ENCODE measurements at places on chromosomes 6 and 20.
A peak's percentile ranks its signal among the peaks of the same experiment; 100 is the strongest.

- DNase-seq = no peak
These were observed 138.5 kb upstream of the AKAP12 start for GRCh38 chr6:151101161-151101815.

DNA sequence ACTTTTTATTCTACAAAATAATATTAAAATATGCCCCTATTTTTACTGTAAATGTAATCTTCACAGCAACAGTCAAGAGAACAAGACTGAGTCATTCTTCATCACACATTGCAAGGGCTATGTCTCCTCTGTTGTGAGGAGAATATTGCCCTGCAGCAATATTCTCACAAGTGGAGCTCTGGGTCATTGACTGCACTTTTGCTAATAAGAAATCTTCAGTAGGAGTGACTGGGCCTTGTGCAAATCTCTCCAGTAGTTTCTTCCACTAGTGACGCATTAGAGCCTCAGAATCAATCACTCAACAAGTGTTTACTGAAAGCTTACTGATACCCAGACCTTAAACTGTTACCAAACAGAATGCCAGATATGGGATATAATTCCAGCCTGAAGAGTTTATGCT, 49.1 kb downstream of the LAMA2 start:
- no peak for DNase-seq

- no peak for DNase-seq
These were observed at the start of gene TAAR8 for GRCh38 chr6:132552372-132552771. TAAR8 (plus strand) TSS chr6:132552672; CDS start chr6:132552693, 21 bp downstream.

DNA sequence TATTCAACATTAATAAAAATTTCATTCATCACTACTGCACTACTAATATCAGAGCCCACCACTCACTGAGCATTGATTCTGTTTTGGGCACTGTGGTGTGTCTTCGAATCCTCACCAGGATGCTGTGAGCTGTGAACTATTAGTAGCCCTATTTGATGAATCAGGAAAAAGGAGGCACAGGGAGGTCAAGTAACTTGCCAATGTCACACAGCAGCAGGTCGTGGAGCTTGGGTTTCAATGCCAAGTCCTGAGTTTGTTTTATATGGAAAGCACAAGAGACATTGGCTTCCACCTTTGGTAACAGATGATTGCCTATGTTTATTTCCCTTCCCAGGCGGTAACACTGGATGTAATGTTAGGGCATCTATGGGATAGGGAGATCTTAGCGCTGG, 15.0 kb downstream of the NQO2 start:
- no peak for DNase-seq

DNA sequence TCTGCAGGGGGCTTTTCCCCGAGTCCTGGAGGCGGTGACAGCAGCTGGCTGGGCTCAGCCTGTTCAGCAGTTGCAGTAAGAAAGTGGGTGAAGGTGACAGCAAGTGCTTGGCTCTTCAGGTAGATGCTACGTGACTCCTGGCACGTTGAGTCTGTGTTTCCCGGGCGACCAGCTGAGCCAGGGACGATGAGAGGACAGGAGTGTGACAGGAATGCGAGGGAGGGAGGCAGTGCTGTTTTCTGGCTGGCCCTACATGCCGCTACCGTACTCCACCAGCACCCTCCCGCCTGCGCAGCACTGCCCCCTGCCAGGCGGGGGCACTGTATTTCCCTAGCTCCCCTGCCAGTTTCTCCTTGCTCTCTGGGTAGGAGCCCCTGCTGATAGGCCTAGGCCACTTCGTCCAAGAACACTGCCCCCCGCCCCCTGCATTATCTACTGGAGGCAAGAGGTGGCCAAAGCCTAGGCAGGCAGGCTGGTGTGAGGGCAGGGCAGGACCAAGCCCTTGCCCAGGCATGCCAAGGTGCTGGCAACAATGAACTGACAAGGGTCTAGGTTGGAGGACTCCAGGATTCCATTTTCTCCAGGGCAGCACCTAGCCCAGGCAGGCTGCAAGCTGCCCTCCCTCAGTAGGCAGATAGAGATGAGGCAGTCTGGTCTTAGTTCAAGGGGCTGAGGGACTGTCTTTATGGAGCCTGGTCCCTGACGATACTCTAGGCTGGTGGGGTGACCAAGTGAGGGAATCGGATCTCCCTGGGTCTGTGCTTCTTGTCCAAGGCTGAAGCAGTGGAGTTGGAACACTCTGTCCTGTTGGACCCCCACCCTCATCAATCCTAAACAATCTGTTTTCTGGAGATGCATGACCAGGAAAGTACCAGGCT, 19.2 kb downstream of the MRPS18A start:
- peak; percentile 79 for DNase-seq

DNA sequence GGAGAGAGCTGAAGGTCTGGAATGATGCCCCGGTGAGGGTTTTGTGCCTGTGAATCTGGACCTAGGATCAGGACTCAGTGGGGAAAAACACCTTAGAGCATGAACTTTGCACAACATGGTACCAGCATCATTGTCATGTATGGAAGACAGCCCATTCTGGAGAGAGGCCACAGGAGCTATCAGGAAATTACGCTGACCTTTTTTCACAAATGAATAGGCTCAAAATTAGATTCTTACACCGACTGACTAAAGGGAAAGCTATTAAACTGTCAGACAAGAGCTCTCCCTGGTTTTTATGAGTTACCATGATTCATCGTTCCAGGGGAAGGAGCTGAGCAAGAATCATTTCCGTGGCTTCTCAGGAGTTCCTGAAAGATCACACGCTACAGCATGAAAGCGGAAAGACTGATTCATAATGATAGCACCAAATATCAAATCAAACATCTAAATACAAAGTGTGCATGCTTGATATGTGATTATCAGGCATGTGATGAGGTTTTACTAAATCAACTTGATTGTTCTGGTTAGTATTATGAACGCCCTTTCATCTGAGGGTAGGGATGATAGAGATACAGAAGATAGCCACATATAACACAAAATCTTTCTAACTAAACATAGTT, 224.9 kb upstream of the SMLR1 start:
- DNase-seq = no peak

GRCh38 chr6:5285526-5285925, 24.2 kb downstream of the FARS2 start:
- no peak for DNase-seq

DNA sequence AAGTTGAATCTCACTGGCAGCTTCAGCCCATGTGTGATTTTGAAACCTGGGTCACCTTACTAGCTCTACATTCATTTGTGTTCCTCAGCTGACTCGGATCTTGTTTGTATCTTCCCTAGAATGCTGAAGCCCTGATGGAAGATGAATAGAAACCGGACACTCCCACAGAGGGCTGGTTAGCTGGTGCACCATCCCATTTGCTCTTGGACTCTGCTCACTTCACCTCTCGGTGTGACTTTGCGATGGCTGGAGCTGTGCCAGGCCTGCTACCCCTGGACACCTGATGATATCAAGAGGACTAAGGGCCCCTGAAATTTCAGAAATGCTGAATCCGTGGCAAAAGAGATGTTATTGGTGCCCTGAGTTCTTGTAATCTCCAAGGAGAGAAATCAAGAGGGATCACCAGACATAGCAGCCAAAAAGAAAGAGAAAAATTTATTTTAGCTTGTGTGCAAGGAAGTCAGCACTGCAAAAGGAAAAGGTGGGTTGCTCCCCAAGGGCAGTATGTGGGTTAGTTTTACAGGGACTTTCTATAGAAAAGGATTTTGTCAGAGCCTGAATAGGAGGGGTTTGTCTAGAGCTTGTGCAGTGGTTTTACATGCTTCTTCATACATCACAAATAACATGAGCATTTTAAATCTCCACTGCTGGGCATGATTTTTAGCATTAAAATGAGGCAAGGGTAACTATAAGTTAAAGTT, 426.3 kb upstream of the NOX3 start:
- DNase-seq = no peak

- no peak for DNase-seq
These were observed 209.5 kb upstream of the SMLR1 start for GRCh38 chr6:130617658-130618057.

- no peak for DNase-seq
These were observed 20.2 kb downstream of the RNF8 start for GRCh38 chr6:37373822-37374471.

- DNase-seq = no peak
These were observed 82.1 kb downstream of the KCNB1 start for GRCh38 chr20:49400410-49400809.

DNA sequence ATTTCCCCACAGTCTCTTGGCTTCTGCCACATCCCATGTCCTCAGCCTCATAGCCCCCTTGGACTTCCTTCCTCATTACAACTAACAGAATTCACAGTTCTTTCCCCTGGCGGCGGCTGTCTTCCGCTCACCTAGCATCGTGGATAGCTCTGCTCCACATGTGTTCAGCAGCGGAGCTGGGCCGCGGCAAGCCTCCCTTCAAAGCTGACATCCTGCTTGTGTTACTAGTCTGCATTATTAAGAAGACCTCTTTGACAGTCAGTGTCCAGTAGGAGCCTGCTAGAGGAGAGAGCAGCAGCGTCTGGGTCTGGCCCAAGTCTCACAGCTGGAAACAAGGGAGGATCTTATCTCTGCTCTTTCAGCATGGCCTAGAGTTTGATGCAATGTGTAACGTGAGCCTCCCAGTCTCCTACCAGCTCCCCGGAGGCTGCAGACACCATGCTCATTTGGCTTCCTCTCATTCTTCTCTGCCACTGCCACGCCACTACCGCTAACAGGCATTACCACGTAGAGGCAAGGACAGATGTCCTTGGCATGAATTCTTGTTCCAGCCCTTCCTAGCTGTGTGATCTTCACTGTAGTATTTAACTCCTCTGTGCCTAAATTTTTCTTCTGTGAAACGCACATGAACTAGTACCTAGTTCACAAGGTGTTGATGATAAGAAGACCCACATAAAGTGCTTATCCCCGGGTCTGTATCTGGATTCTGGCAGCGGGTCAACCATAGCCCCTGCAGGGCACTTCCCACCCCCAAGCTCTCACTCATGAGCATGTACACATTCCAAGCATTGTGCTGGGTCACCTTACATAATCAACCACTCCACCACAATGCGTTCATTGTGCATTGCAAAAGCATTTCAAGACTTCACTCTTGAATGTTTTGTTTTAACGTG, 107.1 kb upstream of the BACH2 start:
- DNase-seq = no peak

- no peak for DNase-seq
These were observed 78.0 kb downstream of the PDE10A start for GRCh38 chr6:165585060-165585459.

- no peak for DNase-seq
These were observed 57.2 kb upstream of the MRPS10 start for GRCh38 chr6:42274898-42275297.

GRCh38 chr6:157169656-157170055, 153.7 kb downstream of the TMEM242 start:
- no peak for DNase-seq

DNA sequence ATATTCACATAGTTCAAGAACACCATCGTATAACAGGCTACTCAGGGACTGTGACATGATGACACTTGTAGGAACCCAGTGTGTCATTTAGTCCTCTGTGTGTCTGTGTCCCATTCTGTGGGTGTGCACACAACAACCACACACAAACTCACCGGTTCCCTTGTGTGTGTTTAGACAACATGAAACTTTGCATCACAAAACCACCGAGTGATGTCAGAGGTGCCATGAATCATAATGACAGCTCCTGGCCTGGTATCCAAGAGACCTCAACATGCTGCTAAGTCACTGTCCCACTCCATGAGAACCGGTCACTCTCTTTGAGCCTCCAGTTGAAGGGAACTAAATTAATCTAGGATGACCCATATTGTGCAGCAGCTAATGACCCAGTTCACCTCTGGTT, 421.3 kb downstream of the PREX1 start:
- no peak for DNase-seq

- DNase-seq = no peak
These were observed at the start of gene FOXA2 for GRCh38 chr20:22584522-22584921. FOXA2 (minus strand) TSS chr20:22584572; CDS start chr20:22584278, 294 bp downstream.

GRCh38 chr6:91633374-91634111, 1046.7 kb upstream of the MAP3K7 start:
- DNase-seq = no peak

DNA sequence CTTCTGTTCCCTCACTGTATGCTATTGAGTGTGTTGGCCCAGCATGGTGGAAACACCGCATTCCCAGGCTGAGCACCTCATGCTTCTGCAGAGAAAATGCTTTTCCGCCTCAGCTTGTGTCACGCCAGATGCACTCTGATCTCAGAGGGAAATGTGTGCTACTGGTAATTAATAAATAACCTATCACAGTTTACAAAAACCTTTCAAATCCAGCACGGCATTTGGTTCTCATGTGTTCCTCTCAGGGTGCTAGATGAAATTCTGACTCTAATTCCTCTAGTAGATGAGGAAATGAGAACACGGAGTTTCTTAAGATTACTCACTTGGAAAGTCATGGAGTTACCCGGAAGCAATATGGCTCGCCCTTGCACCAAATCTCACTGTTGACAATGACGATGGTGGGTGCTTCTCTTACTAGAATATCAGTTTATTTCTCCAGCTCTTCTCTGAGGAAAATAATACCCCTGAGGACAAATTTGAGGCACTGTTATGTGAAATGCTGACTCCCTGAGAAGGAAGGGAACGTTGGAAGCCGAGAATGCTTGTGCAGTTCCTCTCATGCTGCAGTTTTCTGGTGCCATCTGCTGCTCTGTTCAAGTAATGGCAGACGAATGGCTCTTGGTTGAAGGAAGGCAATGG, 116.6 kb downstream of the RNF144B start:
- no peak for DNase-seq

- DNase-seq = no peak
These were observed 982 bp downstream of the HECA start for GRCh38 chr6:139135578-139136545.

GRCh38 chr6:100447081-100447899, 17.4 kb downstream of the SIM1 start:
- no peak for DNase-seq

GRCh38 chr6:106666282-106667021, 37.1 kb downstream of the QRSL1 start:
- DNase-seq = no peak

GRCh38 chr6:89008815-89009374, 45.5 kb upstream of the RNGTT start:
- no peak for DNase-seq

DNA sequence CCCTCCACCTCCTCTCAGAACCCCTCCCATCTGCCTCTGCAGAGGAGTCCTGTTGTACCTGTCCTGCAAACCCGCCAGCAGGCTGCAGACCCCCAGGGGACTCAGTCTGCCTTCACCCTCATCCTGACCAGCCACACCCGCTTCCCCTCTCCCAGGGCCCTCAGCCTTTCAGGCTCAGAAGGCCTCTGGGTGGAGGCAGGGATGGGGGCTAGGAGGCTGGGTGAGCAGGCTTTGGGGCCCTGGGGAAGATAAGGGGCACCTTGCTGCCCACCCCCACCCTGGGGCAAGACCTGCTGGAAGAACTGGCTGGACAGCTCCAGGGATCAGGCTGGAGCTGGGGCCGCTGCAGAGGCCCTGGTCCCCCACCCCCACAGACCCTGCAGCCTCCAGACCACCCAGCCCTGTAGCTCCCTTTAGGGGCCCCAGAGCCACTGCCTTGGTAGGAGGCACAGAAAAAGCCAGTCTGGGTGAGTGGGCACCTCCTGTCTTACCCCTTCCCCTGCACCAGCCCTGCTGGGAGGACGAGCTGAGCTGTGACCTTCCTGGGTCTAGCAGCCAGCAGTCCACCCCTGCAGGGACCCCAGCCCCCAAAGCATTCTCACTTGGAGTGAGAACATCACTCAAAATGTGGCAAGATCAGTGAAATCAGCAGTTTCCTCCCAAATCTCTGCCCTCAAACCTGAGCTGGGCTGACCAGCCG, 5.2 kb downstream of the TEAD3 start:
- DNase-seq = no peak
